ENCODE measurements at places on chromosomes 12 and 14. TPM values are rescaled to one million over a fixed set of nuclear protein-coding genes. Genes with fewer than 3 reads are reported as not detected.

The AMDHD1 gene
- total RNA-seq, result 2.0 TPM

The AMIGO2 gene
- 16.6 TPM for total RNA-seq

The TMTC3 gene
- 7.7 TPM for total RNA-seq

The SYT10 gene
- not detected for total RNA-seq

The TAMALIN gene
- 8.4 TPM for total RNA-seq

The STYK1 gene
- total RNA-seq, result 2.0 TPM

The SUOX gene
- 2.5 TPM for total RNA-seq

The SDSL gene
- total RNA-seq, result 0.24 TPM

The BBOF1 gene
- total RNA-seq, result 1.3 TPM

The MFAP5 gene
- total RNA-seq, result not detected

The KRT6C gene
- total RNA-seq, result not detected

The CRADD gene
- total RNA-seq, result 8.6 TPM

The KRT80 gene
- total RNA-seq, result not detected

The SERPINA1 gene
- 0.40 TPM for total RNA-seq

The SELPLG gene
- 37.0 TPM for total RNA-seq
